Hepatic stellate cell (primary cell): ENCODE measurements at places on chromosomes 12 and 14.

- DNase-seq: no peak
These were observed 47.2 kb downstream of the ANKRD9 start for GRCh38 chr14:102462391-102462790.

DNA sequence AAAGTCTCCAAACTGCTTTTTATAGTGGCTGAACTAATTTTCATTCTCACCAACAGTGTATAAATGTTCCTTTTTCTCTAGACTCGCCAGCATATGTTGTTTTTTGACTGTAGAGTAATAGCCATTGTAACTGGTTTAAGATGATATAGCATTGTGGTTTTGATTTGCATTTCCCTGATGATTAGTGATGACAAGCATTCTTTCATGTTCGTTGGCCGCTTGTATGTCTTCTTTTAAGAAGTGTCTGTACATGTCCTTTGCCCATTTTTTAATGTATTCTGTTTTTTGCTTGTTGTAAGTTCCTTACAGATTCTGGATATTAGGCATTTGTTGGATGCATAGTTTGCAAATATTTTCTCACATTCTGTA is 404.9 kb downstream of the FLRT2 start:
- DNase-seq: no peak

GRCh38 chr12:12784911-12785814 is at the start of gene APOLD1:
Gene APOLD1 (plus strand): TSS chr12:12785659. CDS start chr12:12785692, 33 bp downstream.
- peak; percentile 84 for DNase-seq

DNA sequence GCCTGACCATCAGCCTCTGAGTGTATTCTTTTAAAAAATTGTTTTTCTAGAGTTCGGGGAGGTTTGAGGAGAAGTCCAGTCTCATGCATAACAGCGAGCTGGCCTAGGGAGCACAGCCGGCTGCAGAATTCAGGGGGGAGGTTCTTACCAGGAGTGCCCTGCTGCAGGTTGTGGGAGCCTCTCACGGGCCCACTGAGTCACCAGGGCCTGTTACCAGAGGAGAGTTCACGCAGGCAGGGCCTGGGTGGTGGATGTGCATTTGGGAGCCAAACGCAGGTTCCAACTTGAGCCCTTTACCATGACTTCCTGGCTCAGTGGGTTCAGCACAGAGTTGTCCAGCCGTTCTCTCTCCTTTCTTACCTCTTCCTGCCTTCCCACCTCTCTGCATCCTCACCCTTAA is 14.4 kb downstream of the CD9 start:
- no peak for DNase-seq

DNA sequence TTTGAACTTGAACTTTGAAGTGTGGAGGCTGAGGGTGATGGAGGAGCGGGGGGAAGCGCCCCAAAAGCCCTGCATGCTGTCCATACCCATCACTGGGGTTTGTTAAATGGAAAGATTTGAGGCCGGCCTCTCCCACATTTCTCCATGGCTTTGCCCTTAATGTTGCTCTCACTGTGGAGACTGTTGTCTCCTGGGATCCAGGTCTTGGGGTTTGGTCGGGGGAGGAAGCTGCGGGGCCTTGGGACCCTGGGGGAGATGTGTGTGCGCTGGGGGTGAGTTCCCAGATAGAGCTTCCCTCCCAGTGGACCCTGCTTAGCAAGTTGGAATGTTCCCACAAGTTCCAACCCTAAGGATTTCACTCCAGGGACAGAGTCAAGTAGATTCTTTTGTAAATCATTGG is 28.0 kb upstream of the LRTM2 start:
- DNase-seq: no peak

DNA sequence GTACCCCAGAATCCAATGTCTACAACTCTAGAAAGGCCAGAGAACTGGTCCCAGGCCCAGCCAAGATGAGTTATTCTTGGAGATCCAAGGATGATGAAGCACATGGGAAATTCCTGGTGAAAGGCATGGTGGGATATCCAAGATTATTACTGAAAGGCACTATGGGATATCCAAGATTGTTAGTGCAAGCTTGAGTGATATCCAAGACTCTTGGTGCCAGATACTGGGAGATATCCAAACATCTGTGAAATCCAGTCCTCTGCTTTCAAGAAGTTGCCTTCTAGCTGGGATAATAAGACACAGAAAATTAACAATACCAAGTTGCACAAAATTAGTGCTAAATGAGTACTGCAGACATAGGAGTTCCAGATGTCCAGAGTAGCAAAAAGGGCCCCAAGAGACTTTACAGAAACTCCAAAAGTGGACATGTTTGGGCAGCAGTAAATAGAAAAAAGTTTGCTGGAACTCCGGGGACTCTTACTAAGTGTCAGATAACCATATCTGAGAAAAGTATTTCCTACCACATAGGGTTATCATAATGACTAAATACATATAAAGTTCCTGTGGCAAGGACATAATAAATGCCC is 34.6 kb downstream of the PHLDA1 start:
- no peak for DNase-seq

- no peak for DNase-seq
These were observed 151.9 kb downstream of the LRRK2 start for GRCh38 chr12:40376533-40377267.

- no peak for DNase-seq
These were observed 460.6 kb downstream of the CCDC91 start for GRCh38 chr12:28650906-28651305.

- no peak for DNase-seq
These were observed 53.0 kb downstream of the HSPB8 start for GRCh38 chr12:119231774-119232173.
